ENCODE measurements at places on chromosomes 5 and 9.

- peak; percentile 23 for DNase-seq
These were observed 232.1 kb downstream of the SH3GL2 start for GRCh38 chr9:17810728-17811571.

- peak; percentile 28 for DNase-seq
These were observed 34.4 kb upstream of the MRPS30 start for GRCh38 chr5:44774279-44774880.

- no peak for DNase-seq
These were observed 18.0 kb upstream of the DUSP1 start for GRCh38 chr5:172788771-172789686.

DNA sequence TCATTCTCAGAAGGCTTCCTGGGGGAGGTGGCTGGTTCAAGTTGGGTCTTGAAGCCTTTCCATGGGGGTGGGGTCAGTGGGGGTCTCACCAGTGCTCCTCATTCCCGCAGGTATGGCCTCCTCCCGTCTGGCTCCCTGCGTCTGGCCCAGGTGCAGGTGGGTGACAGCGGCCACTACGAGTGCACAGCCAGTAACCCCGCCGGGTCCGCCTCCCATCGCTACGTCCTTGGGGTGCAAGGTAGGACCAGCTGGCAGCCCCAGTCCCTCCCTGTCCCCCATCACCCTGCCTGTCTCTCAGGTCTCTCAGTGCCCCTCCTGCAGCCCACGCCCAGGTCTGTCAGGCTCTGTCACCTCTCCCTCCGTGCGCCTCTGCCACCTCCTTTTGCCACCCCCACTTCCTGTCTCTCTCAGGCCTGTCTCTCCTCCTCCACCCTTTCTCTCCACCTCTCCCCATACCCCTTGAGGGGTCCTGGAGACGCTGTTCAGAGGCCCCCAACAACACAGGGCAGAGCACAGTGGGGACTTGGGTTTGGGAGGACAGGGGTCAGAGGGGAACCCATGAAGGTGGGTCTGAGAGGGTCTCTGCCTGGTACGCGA, 72.3 kb downstream of the HMCN2 start:
- no peak for DNase-seq

DNA sequence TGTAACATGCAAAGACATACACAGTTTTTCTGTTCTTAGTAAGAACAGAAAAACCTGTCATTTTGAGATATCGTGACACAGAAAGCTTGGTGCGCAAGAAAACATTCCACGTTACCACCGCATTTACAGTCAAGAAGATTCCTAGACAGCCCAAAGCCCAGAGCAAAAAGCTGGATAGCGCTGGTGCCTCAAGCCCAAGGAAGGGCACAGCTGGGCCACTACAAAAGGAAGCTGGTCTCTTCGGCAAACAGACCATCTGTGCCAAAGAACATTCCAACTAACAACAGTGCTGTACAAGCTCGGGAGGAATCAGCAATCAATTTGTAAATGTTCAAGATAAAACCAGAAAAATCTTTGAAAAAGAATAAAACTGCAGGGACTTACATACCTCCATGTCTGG, 31.0 kb downstream of the PSMB7 start:
- DNase-seq, result no peak

- no peak for DNase-seq
These were observed 103.8 kb downstream of the DRD1 start for GRCh38 chr5:175340180-175340579.

- DNase-seq, result no peak
These were observed 268.7 kb upstream of the GAS1 start for GRCh38 chr9:87216036-87216435.

- no peak for DNase-seq
These were observed 260.8 kb downstream of the FAM114A2 start for GRCh38 chr5:153777681-153778581.

DNA sequence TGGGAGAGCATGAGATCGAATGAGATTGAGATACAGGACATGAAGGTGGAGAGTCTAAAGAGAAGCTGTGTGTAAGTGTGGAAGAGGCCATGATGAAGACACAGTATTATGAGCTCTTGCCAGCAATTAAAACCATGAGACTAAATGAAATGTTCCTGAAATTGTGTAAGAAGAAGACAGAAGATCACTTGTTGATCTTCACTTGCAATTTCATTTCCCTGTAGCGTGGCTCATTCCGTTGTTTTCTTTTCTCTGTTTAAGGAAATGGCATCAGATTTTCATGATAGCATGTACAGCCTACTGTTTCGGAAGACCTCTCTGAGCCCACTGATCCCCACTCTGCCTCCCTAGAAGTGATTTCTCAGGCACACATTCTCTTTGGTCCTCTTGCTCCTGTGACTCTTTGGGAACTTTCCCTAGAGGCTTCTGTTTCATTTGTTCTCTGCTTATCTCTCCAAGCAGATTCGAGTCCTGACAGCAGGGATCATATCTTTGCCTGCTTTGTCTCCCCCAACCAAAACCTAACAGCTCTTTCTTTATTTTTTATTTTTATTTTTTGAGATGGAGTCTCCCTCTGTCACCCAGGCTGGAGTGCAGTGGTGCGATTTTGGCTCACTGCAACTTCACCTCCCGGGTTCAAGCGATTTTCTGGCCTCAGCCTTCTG, 16.8 kb downstream of the PIP5K1B start:
- DNase-seq, result no peak

DNA sequence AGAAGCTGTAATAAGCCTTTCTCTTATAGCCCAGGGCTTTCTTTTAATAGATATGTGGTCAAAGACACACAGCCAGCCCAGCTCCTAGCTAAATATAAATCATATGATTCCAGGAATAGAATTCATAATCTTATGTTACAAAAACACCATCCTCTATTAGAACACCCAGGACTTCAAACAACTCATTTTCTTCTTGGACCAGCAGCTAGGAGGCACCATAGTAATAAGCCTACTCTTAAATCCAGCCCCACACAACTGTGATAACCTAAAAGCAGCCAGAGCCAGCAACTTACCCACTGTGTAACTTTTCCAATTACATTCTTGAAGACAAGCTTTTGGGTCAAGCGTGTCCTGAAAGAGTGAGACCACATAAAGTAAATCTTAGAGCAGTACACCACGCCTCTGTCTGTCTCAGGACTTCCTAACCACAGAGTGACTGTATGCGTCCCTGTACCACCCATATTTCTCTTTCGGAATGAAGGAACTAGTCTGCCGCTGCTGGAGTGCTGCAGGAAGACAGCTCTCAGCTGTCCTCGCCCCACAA, 223.8 kb downstream of the TLE1 start:
- no peak for DNase-seq

DNA sequence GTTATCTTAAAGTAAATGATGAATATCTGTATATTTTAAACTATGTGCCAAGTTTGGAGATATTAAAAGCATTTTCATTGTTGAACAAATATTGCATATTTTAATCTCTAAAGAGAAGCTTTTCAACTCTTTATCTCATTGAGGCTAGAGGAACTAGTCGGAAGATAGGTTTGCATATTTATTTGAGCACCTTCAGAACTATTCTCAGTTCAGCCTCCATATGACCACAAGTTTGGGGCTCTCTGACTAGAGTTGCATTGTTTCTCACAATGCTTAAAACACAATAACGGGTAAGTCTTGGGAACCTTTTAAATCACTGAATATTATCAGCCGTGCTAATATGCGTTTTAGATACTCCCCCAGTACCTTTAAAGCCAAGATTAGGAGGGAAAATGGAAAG, 47.3 kb upstream of the CTXN3 start:
- no peak for DNase-seq

All from AML-193 (cell line).